ENCODE measurements at places on chromosomes 12 and 14.

DNA sequence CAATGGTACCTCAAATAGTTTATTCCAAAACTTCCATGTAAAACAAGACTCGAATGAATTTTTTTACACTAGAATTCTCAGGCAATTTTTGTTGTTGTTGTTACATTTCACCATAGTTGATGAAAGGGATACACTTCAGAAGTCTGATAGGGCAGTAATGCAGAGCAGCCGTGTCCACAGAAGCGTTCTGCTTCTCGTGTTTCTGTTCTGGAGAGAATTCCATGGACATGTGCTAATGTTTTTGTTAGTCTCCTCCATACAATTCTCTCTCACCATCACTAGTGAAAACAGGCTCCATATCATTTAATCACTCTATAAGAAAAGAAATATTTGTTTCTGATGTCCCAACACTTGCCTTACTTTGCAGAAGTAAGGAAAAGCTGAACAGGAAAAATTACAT, 606.1 kb downstream of the SLC16A7 start:
- DNase-seq, result peak; percentile 59

- no peak for DNase-seq
Observed at GRCh38 chr14:34081101-34081575, 130.3 kb upstream of the EGLN3 start.

DNA sequence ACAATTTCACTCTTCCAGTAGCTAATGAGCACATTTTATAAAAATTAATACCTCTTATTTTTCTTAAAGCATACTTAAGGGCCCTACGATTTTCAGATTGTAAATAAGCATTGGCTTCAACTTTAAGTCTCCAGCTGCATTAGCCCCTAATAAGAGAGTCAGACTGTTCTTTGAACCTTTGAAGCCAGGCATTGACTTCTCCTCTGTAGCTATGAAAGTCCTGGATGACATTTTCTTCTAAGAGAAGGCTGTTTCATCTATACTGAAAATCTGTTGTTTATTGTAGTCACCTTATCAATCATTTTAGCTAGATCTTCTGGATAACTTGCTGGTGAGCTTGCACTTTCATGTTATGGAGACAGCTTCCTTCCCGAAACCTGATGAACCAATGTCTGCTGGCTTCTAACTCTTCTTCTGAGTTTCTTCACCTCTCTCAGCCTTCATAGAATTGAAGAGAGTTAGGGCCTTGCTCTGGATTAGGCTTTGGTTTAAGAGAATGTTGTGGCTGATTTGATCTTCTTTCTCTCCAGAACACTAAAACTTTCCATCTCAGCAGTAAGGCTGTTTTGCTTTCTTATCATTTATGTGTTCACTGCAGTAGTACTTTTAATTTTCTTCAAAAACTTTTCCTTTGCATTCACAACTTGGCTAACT, 377.1 kb upstream of the RGS6 start:
- DNase-seq, result no peak

- peak; percentile 34 for DNase-seq
Observed at GRCh38 chr12:108430245-108430644, 84.8 kb upstream of the FICD start.

DNA sequence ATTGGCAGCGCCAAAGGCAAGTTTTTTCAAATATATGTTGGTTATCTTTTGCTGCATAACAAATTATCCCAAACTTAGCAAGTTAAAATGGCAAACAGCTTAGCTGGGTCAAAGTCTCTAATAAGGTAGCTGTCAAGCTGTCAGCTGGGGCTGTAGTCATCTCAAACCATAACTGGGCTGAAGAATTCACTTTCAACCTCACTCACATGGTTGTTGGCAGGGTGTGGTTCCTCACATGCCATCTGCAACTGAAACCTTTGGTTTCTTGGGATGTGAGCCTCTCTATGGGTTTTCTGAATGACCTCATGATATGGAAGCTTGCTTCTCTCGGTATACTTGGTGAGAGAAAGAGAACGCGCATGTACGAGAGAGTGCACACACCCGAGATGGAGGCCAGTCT, 125.4 kb downstream of the LRIG3 start:
- no peak for DNase-seq

GRCh38 chr12:54443446-54443845, 24.4 kb upstream of the ITGA5 start:
- no peak for DNase-seq

Data from fibroblast of gingiva (primary cell).